ENCODE measurements at places on chromosomes 5 and 9.

GRCh38 chr5:18745988-18746615 is 1111.8 kb downstream of the TAF11L14 start:
- DNase-seq: no peak

- no peak for DNase-seq
These were observed 452.3 kb upstream of the PTGER4 start for GRCh38 chr5:40227366-40227765.

GRCh38 chr5:175235251-175235960 is 208.6 kb downstream of the DRD1 start:
- no peak for DNase-seq

- DNase-seq: peak; percentile 85
These were observed 232.8 kb upstream of the PTGER4 start for GRCh38 chr5:40446910-40447309.

DNA sequence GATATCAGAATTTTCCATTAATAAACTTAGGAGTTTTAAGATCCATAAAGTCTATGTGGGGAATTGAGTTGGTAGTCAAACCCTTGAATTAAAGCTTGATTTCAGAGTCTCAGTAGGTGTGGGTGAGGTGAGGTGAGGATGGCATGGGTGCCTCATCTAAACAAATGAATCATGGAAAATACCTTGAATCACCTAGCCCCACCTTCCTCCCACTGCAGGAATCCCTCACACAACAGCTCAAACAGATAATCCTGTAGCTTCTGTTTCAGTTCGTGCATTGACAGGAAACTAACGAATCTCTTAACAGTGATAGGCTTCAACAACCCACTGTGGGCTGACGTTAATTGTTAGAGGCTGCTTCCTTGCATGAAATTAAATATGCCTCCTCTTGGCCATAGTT is 185.0 kb downstream of the SREK1 start:
- no peak for DNase-seq

- no peak for DNase-seq
These were observed 441.5 kb upstream of the CDH9 start for GRCh38 chr5:27479859-27480258.

DNA sequence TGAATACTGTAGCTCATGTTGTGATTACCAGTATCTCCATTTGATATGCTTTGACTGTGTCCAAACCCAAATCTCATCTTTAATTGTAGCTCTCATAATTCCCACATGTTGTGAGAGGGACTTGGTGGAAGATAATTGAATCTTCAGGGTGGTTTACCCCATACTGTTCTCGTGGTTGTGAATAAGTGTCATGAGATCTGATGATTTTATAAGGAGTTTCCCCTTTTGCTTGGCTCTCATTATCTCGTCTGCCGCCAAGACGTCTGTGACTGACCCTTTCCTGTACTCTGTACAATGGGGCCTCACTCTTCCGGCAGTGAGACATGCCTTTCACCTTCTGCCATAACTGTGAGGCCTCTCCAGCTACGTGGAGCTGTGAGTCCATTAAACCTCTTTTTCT is 59.3 kb downstream of the TRIO start:
- DNase-seq: no peak

- peak; percentile 21 for DNase-seq
These were observed 530 bp downstream of the UCK1 start for GRCh38 chr9:131530546-131530919.

- peak; percentile 36 for DNase-seq
These were observed 362.7 kb downstream of the OSTF1 start for GRCh38 chr9:75451045-75451444.

DNA sequence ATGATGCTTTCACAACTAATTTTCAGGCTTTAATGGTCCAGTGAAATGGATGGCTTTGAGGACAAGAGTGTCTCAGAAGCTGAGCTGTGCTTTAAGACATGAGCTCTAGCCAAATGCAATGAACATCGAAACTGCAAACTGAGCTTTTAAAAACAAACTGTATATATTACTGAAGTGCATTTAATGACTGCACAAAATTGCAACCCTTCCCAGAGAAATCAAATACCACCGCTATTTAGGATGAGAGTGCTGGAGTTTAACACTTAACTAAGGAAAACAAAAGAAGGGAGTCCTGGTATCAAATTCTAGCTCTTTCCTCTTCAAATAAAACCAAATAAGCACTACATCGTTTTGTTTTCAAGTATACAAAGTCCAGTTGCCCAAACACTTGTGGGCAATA is 163.9 kb downstream of the SLF1 start:
- DNase-seq: no peak

DNA sequence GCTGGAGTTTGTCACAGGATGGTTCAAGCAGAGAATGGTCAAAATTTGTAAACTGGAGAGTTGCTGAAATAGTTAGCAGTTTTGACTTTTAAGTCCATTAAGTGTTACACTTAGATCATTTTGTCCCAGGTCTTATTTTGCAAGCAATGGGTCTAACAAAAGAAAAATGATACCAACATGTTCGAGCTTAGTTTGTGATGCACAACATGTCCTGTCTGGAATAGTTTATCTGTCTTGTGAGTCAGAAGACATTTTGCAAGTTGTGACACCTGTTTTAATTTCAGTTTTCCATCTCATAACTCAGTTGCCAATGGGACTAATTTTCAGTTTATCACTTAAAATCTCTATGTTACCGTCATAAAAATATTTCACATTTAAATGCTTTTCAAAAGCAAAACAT is 929.8 kb downstream of the CDH18 start:
- peak; percentile 2 for DNase-seq

GRCh38 chr5:138657360-138657759 is 82.2 kb upstream of the HSPA9 start:
- no peak for DNase-seq

DNA sequence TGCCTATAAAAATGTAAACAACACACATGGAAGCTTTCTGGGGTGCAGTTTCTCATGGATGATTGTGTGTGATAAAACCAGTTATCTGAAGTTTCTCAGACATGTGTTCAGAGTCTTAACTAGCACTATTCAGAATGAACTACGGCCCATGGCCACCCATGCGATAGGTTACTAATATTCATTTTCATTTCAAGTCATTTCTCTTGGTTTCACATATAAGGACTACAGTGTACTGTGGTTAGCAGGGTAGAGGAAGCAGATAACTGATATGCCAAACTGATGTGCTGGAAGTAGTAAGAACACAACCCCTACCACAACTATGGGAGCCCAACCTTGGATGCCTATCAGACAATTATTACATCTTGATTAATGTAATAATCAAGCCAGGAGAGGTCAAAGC is 372.1 kb downstream of the DTWD2 start:
- DNase-seq: no peak

DNA sequence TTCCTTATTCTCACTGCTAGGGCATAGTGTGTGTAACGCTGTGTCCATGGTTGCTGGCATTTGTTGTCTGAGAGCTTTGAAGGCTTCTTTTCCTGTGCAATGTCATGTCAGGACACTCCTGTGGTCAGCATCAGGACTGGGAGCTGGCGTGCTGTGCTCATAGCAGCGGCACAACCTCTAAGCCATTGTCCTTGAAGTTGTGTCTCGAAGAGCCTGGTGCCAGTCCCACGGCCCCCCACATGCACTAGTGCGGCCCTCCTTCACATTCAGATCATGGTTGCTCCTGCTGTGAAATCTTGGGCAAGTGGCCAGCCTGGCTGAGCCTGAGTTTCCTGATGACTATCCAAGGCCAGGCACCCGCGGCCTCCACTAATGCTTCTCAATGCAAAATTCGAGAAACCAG is 32.4 kb downstream of the PDZD2 start:
- DNase-seq: no peak

- no peak for DNase-seq
These were observed 53.9 kb downstream of the BARX1 start for GRCh38 chr9:93900971-93901861.

DNA sequence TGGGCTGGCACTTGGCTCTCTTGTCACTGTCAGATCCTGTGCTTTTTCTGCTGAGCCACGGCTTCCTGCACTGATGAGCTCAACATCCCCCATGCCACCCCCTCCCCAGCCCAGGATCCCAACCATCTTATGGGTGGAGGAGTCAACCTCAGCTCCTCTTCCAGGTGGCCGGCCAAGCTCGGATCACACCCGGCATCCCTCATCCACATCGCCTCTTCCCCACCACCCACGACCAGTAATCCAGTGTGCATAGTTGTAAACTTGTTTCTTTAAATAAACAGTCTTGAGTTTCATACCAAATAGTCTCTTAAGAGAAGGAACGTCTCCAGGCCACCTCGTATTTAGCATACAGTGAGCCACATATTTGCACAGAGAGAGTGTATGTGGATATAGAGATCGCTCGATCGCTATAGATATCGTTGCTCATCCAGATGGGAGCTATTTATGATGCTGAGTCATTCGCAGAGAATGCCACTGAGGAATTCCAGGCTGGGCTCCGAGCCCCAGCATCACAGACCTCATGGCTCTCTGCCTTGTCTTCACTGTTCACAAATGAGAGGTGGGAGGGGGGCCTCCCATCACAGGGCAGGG is 61.8 kb upstream of the CPLX2 start:
- DNase-seq: peak; percentile 88

DNA sequence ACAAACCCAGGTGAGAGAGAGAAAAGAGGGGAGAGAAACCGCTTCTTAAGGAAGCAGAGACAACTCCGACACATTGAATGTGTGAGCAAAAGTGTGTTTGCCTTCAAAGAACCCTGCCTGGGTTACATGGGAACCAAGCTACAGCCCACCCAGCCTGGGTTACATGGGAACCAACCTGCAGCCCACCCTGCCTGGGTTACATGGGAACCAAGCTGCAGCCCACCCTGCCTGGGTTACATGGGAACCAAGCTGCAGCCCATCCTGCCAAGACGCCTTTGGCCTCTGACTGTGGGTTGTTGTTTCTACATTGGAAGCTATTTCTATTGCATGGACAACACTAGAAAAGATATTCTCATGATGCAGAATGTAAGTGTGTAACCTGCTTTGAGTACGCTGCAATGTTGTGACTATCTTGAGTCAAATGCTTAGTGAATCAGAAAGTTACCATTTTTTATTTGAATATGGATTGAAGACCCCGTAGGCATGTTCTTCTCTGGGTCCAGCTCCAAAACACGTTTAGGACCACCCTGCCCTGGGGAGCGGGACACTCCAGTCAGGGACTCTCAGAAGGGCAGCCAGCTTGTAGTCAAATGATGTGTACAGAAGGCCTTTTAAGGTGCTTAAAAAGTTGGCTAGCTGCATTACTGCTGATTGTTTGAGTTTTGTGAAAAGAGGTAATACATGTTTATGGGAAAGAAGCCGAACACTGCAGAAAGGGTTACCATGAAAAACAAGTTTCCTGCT is 39.1 kb upstream of the UNC5A start:
- DNase-seq: no peak

DNA sequence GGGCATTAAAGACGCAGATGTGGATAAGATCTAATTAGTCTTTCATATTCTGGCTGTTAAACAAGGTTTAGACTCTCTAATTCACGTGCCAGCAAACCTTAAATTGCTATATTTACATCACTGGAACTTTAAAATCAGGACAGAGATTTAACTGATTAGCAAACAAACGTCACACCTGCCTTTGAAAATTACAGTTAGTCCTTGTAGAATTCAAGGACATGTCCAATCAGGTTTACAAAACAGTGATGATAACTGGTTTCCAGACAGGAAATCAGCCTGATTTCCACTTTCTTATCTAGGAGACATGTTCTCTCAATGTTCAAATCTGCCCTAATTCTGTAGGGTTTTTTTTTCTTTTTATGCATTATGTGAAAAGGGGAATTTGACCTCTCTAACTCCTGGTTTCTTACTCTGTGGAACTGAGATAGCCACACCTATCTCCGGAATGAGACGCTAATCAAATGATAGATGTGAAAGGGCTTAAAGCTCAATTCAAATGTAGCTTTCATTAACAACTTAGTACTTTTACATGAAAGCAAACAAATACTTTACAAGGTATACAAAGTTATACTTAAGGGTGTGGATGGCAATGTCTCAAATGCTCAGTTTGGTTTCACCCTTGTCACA is 26.5 kb downstream of the SPINK5 start:
- DNase-seq: no peak

GRCh38 chr5:58456026-58456425 is 3.9 kb downstream of the PLK2 start:
- no peak for DNase-seq

DNA sequence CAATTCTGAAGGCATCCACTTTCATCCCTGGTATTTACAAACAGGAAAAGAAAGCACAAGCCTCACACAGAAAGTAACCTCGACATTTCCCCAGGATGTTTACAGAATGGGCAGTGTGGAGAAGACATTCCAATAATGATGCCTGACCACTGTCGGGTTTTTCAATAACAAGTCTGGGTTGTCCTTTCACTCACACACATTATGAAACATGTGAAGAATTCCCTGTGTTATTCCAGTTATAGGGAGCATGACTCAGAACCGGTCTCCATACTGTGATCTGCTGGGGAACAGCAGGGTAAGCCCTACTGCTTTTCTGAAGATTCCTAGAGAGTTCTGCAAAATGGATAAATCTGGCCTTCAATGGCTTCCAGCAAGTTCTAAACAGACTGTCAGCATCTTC is 155.3 kb downstream of the ADAMTS12 start:
- peak; percentile 34 for DNase-seq

DNA sequence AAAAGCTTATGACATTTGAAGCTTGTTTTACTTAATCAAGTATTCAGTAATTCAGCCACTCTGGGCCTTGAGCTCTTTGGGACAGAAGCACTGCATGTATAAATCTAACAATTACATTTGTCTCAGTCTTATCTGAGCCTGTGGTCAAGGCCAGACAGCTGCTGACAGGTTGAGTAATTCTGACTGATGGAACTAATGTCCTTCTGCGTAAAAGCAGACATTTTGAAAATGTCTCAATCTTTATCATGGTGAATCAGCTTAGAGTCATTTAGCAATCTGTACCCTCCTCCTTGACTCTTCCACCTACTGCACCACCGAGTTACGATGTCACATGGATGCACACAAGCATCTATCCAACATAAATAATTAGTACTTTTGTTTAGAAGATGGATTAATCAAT is 400.0 kb downstream of the ARRDC3 start:
- DNase-seq: peak; percentile 77

DNA sequence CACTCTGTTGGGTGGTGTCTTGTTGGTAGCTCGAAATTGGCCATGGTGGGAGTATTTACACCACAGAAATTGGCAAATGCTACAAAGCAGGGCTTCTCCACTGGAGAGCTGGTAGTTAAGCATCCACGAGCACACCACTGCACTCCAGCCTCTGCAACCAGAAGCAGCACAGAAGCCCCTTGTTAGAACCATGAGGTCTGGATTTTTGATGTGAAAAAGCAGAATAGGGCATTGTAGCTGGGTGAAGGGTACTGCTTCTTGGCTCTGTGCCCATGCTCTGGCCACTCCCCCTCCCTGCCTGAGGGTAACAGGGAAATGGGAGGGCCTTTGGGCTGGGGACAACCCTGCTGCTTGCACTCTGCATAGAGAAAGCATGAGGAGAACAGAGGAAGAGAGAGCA is 81.2 kb upstream of the UBTD2 start:
- DNase-seq: peak; percentile 40

DNA sequence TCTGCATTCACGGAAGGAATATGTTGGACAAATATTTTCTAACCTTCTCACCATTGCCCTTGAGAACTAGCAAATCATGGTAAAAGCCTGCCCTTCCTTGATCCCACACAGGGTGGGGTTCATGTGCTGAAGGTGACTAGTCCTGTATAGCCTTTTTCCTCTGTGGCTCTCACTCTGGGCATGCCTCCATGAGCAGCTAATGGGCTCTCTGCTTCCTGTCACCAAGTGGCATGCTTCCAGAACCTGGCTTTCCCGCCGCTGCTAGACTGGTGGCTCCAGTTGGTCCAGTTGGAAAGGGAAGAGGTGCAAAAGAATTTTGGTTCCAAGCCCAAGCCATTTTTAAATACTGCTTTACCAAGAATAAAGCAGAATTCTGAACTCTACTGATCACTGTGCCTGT is 35.5 kb downstream of the FBXO10 start:
- DNase-seq: no peak

- DNase-seq: peak; percentile 54
These were observed 36.7 kb downstream of the CDK7 start for GRCh38 chr5:69271376-69271775.

All from MCF 10A (cell line).